ENCODE measurements at places on chromosomes 2 and 18.

DNA sequence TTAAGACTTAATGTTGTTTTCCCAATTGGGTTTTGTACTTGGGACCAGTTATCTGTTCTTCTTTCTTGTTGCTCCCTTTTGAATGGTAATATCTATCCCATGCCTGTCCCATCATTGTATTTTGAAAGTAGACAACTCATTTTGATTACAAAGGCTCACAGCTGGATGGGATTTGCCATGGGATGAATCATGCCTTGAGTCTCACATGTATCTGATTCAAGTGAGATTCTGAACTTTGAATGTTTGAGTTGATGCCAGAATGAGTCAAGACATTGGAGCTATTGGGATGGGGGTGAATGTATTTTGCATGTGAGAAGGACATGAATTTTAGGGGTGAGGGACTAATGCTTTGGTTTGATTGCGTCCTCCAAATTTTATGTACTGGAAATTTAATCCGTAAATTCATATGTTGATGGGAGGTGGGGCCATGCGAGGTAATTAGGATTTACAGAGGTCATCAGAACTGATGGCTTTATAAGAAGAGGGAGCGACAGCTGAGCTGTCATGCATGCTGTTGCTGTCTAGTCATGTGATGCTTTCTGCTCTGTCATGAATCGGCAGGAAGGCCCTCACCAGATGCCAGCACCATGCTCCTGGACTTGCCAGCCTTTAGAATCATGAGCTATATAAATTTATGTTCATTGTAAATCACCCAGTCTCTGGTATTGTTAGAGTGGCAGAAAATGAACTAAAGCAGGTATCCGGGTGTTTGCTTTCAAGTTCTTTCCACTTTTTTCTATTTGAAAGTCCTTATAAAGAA is 741.3 kb upstream of the RAB6C start:
- DNase-seq = no peak

DNA sequence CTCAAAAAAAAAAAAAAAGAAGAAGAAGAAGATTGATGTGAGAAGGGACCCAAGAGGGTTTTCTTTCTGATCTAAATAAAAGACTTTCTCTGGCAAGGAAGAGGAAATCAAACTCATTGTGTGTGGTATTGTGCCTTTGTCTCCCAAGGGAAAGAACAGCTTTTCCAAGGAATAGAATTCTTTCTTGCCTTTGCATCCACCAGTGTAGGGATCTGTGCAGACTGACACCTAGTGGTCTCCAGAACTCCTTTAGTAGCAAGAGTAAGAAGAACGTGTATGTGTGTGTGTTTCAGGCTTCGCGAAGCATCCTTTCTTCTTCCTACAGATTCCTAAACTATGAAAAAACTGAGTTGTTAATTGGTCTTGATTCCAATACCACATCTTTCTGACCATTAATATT is 33.5 kb upstream of the CRIM1 start:
- DNase-seq = no peak

- no peak for DNase-seq
Measured at GRCh38 chr2:134217924-134218323, 35.9 kb upstream of the MGAT5 start.

- DNase-seq = no peak
Measured at GRCh38 chr18:21809725-21810124, 69.1 kb downstream of the MIB1 start.

DNA sequence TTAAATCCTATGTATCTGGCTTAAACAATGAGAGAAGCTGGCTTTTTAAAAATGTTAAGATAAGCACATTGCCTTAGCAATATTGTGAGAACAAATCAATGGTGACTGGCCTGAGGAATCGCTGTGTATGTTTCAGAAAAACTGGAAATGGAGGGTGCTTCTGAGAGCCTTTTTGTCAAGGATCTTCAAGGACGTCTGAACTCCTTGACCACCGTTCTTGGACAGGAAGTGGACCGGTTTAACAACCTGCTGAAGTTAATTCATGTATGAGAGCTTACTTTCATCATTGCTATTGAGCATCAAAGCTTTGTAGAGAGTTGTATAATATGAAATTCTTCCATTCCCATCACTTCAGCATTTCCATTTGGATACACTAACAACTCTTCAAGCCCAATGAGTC is 72.6 kb downstream of the TRABD2A start:
- no peak for DNase-seq
